Mesenteric fat pad (tissue), 1 donor: ENCODE measurements at places on chromosomes 4 and X. TPM values are rescaled to one million over a fixed set of nuclear protein-coding genes. Genes with fewer than 3 reads are reported as not detected.

Gene MTM1
- total RNA-seq, result 15.7 TPM

Gene FUNDC1
- 6.7 TPM for total RNA-seq

Gene UGT2B7
- not detected for total RNA-seq

GRCh38 chr4:86036736-86037135, 323.1 kb downstream of the MAPK10 start:
- no peak for DNase-seq

GRCh38 chr4:169611157-169611556, 1.2 kb downstream of the NEK1 start:
- DNase-seq, result no peak

DNA sequence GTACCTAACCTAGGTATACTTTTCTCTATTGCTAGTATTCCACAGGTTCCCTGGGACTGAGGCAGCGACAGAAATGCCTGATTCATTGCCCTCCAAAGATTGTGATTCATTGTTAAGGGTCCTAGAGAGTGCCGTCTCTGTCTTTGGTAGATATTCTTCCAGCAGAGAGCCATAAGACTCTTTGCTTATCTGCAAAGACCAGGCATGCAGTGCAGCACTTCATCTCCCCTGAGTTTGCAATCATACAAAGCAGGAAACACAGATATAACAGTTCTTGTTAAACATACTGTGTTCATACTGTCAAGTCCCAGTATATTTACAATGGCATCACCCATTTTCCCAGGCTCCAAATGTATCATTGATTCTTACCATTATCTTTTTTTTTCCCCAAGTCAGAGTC, 47.7 kb downstream of the KLF8 start:
- no peak for DNase-seq

GRCh38 chr4:47720787-47721186, 117.1 kb downstream of the CORIN start:
- no peak for DNase-seq

Gene NDNF
- 2.5 TPM for total RNA-seq

DNA sequence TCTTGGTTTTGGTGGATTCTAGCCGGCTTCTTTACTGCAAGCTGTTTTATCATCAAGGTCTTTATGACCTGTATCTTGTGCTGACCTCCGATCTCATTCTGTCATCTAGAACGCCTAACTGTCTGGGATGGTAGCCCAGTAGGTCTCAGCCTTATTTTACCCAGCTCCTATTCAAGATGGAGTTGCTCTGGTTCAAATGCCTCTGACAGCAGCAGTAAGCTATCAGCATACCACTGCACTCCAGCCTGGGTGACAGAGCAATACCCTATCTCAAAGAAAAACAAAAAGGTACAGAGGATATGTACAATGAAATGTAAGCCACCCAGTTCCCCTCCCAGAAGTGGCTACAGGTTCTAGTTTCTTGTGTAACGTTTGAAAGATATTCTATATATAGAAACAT, 36.1 kb downstream of the HERC6 start:
- DNase-seq, result no peak

DNA sequence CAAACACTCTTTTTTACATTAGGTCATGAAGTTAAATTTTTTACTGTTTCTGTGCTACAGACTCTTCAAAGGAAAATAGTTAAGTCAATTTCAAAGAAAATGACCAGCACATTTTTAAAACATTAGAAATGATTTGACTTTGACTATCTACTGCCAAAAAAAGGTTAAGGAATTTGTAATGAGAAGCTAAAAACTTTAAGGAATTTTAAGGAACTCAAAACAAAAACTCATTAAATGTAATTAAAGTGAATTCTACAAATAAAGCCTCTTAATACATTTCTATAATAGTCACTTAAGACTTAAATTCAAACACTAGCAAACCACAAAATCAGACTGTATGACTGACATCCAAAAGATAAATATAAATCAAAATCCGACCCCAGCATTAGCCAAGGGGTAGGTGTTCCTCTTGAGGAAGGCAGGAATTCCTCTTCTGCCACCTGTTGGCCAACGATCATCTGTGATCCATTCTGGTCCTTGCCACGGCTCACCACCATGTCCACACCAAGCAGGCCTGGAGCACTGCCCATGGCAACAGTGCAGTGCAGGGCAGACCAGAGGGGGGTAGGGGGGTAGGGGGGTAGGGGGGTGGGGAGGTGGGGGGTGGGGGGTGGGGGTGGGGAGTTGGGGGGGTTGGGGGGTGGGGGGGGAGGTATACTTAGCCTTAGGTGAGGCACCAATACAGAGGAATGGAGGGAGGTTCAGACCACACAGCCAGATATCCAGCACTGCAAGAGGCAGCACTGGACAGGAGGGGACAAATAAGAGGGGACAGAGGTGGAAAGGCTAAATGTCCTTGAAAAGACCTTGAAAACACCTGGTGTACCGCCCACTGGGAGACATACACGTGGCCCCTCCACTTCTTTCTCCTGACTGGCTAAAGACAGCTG, 287.4 kb downstream of the CHIC1 start:
- no peak for DNase-seq

Gene MAGEA1
- total RNA-seq, result not detected

DNA sequence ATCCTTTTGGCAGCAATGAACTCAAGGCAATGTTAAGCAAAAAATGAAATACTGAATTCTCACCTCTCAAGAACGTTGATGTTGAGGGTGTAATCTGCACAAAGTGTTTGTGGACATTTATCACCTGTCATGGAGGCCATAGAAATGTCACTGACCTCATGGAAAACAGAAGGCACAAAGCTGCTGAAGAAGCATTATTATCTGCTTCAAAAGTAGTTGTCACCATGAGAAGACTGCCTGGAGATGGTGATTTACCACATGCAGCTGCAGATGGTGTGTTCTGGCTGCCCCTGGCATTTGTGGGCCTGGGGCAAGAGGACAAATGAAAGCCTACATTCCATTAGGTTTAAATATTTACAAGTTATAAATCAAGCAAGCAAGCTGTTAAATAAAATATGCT, 116.8 kb upstream of the RPS6KA3 start:
- no peak for DNase-seq

DNA sequence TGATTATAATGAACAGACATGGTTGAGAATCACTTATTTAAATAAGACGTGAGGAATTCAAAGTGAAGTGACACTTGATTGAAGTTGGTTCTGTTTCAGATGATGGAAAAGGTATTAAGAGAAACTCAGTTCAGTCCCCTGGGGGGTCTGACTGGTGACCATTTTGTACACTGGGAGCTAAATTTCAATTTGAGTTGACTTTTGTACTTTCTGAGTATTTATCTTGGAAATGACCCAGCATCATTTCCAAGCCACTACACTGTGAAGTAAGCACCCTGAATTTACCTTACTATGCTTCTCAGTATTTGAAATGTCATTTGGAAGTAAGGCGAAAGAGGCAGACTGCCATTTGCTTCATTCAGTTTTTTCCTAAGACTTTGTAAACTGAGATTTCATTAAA, 73.4 kb downstream of the CNOT6L start:
- no peak for DNase-seq

DNA sequence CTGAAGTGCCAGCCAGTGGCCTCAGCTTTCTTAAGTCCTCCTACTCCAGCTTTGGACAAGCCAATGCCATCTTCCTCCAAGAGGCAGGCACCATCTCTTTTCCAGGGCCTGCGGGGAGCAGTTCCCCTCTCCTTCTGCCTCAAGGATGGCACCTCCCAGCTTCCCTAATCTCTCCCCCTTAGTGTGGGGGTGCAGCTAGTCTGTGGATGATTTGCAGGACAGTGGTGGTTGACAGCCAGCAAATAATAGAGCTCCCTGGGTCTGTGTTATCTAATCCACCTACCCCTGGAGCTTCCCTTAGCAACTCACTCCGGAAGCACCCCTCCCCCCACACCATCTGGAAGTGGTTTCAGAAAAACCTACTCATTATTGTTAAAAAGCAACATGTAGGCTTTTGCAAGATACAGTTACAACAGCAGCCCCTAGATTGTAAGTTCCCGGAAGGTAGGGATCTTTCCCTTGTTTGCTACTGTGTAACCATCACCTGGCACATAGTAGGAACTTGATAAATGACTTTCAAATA, 247.1 kb downstream of the BCOR start:
- no peak for DNase-seq

DNA sequence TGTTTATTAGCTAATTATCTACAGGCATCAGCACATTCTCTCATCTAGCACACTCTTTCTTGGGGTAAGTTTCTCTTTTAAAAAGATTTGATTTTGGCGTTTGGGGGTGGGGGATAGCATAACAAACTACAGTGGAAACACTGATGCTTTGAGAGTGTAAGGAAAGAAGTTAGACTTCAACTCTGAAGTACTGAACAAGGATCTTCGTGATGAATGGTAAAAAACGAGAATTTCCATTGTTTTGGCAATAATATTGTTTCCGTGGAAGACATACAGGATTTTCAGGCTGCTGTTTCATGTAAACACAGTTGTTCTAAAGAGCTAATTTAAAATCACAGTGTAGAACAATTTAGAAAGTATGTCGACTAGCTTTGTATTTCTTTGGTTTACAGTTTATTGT, 451 bp downstream of the LPAR4 start:
- DNase-seq, result no peak

DNA sequence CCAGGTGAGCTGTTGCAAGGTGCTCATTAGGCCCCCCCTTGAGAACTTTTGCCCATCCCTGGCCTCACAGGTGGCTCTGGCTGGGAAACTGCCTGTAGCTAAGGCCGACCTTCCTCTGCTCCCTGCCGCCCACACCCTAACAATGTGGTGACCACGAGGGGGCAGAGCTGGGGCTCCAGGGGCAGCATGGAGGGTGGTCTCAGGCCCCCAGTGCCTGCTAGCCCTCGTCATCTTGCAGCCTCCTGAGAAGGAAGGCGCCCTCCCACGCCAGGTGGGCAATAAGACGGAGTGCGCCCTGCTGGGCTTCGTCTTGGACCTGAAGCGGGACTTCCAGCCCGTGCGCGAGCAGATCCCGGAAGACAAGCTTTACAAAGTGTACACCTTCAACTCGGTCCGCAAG, 32.4 kb downstream of the ATP2B3 start:
- DNase-seq, result no peak

Gene CRMP1
- 0.16 TPM for total RNA-seq

Gene EFNB1
- 78.9 TPM for total RNA-seq

DNA sequence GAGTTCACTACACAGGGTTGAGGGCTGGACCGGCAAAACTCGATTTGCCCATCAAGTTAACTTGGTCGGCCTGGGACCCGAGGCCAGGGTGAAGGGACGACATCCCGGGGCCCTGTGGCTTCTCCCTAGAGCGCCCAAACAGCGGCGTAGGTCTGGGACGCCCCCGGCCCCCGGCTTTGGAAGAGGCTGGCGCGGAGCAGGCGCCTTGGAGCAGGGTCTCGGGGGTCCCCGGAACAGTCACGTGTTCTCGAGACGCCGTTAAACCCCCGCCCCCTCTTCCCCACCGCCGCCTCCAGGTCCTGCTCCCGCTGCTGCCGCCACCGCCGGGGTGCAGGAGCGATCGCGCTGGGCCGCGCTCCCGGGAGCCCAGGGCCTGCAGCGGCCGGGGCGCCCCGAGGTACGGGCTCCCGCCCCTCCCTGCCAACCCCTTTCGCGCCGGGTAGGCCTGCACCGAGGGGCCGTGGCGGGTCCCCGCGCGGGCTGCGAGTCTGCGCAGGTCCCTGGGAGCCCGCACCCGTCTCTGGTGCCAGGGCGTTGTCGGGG, at the start of gene NPY5R:
TSS of gene NPY5R (plus strand) at position 289 of the 543 bp plus-strand sequence. CDS start 6,382 bp downstream, outside the sequence.
- no peak for DNase-seq

Gene SPANXN3
- not detected for total RNA-seq

Gene SPIN3
- 7.7 TPM for total RNA-seq

GRCh38 chrX:112834031-112834845, 6.4 kb downstream of the AMOT start:
- no peak for DNase-seq

Gene HMGB2
- 41.4 TPM for total RNA-seq

- no peak for DNase-seq
Measured at GRCh38 chrX:8565729-8566128, 101.1 kb downstream of the VCX3B start.

- no peak for DNase-seq
Measured at GRCh38 chr4:142211444-142211843, 575.1 kb downstream of the IL15 start.

Gene EVC2
- 4.0 TPM for total RNA-seq

GRCh38 chr4:122329876-122330565, 48.8 kb upstream of the ADAD1 start:
- DNase-seq, result no peak

- no peak for DNase-seq
Measured at GRCh38 chr4:103074744-103075434, 1.7 kb downstream of the SLC9B2 start.

GRCh38 chrX:108464604-108465003, 25.0 kb downstream of the COL4A5 start:
- no peak for DNase-seq

- no peak for DNase-seq
Measured at GRCh38 chr4:5511791-5512190, 196.6 kb downstream of the EVC2 start.

DNA sequence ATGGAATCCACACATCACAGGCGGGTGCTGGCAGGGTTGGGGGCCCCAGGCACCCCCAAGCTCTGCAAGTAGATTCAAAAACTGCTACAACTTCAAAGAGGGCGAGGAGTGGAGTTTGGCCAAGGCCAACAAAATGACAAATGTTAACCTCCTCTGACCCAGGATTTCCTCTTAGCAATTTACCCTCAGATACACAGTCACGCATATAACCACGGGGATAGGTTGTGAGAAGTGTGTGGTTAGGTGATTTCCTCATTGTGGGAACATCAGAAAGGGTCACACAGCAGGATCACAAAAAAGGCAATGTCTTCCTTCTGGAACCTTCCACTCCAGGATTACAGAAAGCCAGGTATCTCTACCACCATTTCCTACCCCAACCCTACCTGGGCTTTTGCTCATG, 62.4 kb downstream of the C4orf50 start:
- DNase-seq, result no peak

GRCh38 chrX:45783002-45783401, 582.3 kb upstream of the DIPK2B start:
- DNase-seq, result no peak

- DNase-seq, result no peak
Measured at GRCh38 chrX:45903781-45904201, 641.4 kb downstream of the ZNF674 start.

- DNase-seq, result no peak
Measured at GRCh38 chr4:169116270-169116901, 106.3 kb upstream of the CBR4 start.

Gene S100P
- total RNA-seq, result 16.1 TPM

Gene P2RY4
- total RNA-seq, result 0.42 TPM

DNA sequence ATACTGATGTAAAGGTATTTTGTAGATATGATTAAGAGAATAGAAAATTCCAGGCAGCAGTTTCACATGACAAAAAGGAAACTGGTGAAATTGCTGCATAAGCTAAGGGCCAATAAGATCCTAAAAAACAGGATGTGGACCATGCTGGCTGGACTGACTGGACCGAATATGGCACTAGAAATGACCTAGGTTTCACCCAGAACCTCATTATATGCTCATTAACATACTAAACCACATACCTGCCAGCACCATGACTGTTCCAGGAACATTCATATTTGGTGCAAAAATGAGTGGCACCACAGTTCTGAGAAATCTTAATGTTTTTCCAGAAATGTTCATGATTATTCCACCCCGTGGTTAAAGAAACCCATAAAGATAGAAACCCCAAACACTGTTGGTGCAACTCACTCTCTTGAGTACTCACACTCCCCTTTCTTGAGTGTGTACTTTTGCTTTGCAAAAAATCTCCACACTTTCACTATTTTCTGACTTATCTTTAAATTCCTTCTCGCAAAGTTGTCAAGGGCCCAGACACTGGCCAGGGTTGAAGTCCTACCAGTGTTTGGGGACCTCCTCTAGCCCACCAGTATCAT, 74.0 kb downstream of the FANCB start:
- DNase-seq, result no peak
